ENCODE measurements at places on chromosomes 6 and 20.

DNA sequence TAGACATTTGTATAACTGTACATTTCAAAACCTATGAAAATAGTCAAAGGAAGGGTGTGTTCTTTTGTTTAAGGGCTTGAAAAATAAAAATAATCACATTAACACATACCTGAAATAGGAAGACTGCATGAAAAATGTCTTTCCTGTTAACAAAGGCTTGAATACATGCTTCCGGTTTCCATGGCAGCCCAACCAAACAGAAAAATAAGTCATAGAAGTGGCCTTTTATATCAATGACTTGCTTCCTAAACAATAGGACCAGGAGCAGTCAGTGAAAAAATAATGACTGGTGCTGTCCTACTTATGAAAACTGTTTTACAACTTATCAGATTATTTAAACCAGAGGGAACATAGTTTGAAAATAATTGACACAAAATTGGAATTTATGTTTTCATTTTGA is 412.6 kb upstream of the PLCB4 start:
- no peak for DNase-seq

GRCh38 chr6:52635049-52635577 is 35.8 kb upstream of the TMEM14A start:
- no peak for DNase-seq

- DNase-seq, result no peak
These were observed 274.5 kb upstream of the RNF24 start for GRCh38 chr20:4289875-4290274.

GRCh38 chr6:87376643-87377042 is 31.1 kb upstream of the CFAP206 start:
- no peak for DNase-seq

GRCh38 chr6:151025076-151025475 is 159.6 kb downstream of the MTHFD1L start:
- DNase-seq, result no peak

DNA sequence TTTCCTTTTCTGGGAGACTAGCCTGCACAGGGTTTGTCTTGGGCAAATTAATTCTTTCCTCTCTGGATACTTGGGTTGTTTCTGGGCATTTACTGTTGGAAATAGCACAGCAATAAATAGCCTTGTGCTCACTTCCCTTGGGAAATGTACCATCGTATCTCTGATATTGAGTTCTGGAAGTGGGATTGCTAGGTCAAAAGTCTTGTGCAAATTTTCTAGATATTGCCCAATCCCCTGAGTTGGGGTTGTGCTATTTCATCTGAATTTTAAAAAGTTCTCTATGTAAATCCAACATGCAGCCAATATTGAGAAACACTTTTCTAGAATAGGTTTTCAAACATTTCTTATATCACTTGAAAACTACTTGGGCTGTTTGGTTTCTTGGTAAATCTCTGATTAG is 64.0 kb upstream of the ELOVL5 start:
- no peak for DNase-seq

- DNase-seq, result peak; percentile 19
These were observed 586 bp upstream of the NQO2 start for GRCh38 chr6:2998998-2999617.

DNA sequence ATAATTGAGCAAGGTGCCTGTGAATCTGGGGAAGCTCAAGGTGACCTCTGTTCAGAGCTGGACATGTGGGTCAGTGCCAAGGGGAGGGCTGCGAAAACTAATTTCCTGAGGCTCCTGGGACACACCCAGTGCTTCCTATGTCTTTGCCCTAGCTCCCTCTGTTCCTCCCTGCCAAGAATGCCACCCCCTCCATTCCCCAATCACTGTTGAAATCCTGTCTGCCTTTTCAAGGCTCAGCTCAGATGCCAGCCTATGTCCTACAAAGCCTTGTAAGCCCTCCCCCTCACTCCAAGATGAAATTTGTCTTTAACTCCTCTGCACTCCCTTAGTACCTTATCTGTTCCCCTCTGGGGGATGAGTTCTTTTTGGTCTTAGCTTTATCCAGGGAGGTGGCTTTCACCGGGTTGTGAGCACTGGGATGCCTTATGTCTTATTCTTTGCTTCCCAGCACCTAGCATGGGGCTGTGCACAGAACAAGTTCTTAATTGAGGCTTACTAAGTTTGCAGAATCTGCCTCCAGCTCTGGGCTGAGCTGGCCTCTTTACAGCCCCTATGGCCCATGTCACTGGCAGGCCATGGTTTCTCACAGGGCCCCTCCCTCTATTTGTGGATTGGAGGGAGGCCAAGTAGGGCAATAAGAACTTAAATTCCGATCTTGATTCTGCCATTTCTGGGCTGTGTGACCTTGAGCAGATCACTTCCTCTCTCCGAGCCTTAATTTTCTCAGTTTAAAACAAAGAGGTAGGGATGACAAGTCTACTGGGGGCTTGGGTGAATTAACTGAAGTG is 51.5 kb upstream of the EPB41L1 start:
- no peak for DNase-seq

GRCh38 chr6:1688396-1688795 is 78.7 kb downstream of the FOXC1 start:
- DNase-seq, result no peak

DNA sequence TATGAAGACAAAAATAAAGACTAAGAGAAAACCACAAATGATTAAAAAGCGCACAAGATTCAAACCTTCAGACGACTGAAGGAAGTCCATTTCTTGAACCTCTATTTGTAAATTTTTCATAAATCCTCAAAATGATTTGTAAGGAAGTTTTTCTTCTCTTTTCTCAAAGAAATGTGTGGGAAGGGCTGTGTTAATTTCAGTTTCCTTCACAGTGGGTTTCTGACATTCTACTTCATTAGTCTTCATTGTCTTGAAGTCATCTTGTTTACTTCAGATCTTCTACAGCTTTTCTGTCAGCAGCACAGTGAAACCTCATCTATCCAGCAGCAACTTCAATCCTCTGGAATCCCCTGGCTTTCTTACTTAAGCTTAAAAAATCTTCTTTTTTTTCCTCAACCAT is 87.6 kb upstream of the MYLIP start:
- no peak for DNase-seq

- no peak for DNase-seq
These were observed 7.5 kb upstream of the GGTLC1 start for GRCh38 chr20:23995905-23996666.

DNA sequence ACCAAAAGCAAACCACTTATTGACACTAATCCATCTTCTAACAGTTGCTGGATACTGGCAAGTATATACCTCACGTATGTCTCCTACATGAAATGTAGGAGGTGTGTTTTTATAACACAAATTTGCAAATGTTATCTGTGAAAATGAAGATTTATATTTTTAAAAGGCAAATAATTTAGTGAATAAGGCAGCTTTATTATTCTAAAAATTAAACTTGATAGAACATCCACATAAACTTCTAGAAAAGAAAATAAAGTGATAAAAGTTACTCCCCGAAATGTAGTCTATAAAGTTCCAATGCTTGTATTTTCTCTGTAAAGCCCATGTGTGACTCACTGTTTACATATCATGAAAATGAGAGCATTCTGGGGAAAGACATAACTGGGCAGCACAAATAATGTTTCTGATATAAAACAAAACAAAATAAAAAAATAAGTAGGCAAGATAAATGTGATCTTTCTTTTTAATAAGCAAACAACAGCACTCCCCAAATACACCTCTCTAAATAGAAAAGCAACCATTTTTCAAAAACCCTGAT is 84.4 kb downstream of the MAP7 start:
- DNase-seq, result no peak

GRCh38 chr6:18545726-18546125 is 158.6 kb downstream of the RNF144B start:
- no peak for DNase-seq

DNA sequence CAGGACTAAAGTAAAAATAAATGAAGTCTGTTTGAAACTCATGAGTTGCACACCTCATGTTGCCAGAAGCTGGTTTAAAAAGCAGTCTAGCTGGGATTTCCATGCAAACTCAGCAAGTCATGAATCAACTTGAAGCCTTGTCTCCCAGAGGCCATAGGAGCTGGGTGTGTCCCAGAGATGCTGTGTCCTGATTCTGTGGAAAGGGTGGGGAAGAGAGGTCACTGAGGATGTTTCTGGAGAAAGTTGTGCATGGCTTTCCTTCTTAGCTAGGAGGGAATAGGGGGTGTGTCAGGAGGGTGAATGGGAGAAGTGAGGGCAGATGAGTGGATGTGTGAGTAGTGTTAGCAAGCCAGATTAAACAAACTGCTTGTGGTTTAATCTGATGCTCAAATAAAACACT is 111.3 kb downstream of the ADAT2 start:
- DNase-seq, result no peak

DNA sequence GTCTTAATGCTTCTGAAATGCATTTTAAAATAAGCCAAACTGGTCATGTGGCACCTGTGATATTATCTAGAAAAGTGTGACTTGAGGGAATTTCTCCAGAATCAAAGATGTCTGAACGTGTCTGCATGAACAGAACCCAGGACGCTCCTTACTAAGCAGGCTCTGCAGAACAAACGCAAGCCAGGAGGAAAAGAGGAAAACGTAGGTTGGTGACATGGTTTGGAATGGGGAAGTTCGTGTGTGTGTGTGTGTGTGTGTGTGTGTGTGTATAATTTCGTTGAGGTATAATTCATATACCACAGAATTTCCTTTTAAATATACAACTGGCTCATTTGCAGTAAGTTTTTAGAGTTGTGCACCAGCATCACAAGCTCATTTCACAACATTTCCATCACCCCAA is 200.5 kb upstream of the FOXQ1 start:
- no peak for DNase-seq

GRCh38 chr20:19947611-19948264 is 69.4 kb upstream of the NAA20 start:
- no peak for DNase-seq

GRCh38 chr6:56241124-56241802 is 6.1 kb downstream of the COL21A1 start:
- DNase-seq, result peak; percentile 12

DNA sequence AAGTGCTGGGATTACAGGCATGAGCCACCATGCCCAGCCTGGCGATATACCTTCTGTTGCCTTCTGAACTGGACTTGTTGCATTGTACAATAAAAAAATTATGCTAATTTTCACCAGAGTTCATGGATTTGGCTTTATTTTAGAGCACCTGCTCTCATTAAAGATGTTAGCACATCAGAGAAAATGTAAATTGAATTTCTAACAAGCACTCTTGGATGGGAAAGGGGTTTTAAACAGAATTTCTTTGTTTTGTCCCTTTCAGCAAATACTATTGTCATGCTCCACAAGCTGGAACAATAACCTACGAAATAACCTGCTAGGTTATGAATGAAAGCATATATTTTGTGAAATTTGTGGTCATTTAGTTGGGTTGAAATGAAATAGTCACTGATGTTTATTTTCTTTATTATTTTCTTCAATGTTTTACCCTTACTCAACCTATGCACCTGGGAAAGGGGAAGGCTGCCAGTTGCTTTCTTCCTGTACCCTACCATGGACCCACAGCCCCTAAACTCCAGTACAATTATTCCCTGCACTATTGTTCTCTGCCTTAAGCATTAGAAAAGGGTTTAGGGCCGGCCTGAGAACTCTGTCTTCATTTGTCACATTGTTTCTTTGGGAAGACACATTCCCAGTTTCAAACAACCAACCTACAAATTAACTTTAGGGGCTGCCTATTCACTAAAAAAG is 22.2 kb downstream of the ZDHHC14 start:
- DNase-seq, result no peak

DNA sequence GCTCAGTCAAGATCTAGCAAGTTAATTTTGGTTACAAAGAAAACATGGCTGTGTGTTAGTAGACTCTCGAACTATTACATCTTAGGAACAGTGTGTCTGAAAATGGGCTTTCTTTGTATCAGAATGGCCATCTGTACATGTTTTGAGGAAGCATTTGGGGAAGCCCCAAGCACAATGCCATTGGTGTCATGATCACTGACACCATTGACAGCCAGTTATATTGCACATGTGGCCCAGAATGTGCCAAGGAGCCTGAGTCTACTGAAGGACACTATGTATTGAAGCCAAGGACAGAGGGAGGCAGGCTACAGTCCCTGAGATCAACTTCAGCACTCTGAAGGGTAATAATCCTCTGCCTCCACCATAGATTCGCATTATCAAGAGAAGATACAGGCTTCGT is 12.6 kb upstream of the FAM50B start:
- no peak for DNase-seq

DNA sequence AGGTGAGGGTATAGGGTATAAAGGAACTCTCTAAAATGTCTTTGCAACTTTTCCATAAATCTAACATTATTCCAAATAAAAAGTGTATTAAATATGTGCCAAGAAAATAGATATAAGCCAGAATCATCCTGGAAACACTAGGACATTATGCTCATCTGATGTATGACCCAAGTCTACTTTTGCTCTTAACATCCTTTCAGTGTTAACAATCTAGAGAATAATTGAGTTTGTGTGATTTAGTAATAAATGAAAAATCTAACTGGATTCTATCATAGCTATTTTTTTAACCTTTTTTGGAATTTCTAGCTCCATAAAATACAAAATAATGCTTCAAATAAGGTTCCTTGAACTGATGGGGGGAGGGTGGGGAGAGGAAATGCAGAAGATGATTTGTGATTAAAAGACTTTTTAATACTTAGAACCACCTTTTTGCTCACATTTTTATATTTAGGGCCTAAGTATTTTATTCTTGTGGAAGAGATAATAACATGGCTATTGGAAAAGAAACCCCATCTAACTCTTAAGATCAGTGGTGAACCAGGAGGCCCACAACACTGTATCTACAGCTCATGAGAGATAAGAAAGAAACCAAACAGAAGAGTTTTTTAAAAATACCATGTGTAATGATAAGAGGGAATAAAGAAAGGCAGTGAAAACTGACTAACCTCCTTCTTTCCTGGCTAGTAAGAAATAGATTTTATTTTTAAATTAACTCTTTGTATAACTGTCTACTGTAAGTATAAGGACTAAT is 68.5 kb downstream of the PDSS2 start:
- DNase-seq, result no peak

DNA sequence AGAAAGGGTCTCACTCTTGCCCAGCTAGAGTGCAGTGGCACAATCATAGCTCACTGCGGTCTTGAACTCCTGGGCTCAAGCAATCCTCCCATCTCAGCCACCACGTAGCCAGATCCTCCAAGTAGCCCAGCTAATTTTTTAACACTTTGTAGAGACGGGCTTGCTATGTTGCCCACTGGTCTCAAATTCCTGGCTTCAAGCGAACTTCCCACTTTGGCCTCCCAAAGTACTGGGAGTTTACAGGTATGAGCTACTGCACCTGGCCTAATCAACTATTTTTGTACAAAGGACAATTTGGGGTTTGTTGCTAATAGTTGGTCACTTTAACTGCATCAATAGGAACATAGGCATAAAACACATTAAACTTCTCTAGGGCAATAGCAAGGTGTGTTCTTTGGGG is 29.9 kb upstream of the SYNCRIP start:
- DNase-seq, result no peak

DNA sequence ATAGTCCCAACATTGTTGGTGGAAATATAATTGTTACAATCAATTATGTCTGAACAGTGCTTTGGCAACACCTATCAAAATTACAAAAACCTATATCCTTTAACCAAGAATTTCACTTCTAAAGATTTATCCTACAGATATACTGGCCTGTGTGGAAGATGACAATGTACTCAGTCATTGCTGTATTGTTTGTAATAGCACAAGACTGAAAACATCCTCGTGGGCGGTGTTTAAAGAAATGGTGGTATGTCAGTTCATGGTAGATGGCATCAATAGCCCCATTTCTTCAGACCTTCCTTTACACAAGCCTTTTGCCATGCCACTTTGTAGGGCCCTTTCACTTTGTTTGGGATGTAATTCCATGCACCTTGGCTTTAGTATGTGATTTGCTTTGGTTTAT is 9.8 kb upstream of the TPBG start:
- DNase-seq, result no peak

GRCh38 chr20:32429745-32430360 is 71.7 kb downstream of the ASXL1 start:
- DNase-seq, result no peak

GRCh38 chr6:131213501-131213990 is 78.3 kb downstream of the AKAP7 start:
- no peak for DNase-seq

Data from DMS153 (cell line).